ENCODE measurements at places on chromosomes 4 and X.

- DNase-seq = no peak
These were observed 258.3 kb upstream of the GABRA2 start for GRCh38 chr4:46648088-46648744.

DNA sequence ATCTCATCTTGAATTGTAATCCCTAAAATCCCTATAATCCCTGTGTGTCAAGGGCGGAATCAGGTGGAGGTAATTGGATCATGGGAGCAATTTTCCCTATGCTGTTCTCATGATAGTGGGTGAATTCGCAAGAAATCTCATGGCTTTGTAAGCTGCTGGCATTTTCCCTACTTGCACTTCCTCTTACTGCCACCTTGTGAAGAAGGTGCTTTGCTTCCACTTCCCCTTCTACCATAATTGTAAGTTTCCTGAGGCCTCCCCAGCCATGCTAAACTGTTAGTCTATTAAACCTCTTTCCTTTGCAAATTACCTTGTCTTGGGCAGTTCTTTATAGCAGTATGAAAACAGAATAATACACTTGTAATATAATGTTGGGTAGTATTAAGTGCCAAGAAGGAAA, 1087.4 kb upstream of the SLIT2 start:
- DNase-seq = no peak

- DNase-seq = no peak
These were observed 128.2 kb upstream of the NOCT start for GRCh38 chr4:138887341-138887740.

DNA sequence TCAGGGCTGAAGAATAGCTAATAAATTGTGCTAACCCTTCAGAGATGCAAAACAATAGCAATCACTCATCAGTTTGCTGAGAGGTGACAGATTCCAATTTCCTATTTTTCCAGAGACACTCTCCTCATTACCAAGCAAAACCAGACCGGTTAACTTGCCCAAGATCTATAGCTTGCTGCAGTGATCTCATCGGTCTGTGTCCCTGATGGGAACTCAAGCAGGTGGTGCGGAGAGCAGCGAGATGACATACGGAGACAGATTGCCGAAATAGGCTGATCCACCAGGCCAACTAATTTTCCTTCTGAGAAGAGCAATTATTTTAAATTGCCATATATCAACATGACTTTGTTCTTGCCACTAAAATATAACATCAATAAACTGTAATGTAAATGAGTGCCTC, 10.5 kb upstream of the DCHS2 start:
- no peak for DNase-seq

GRCh38 chrX:7283741-7284140, 135.8 kb upstream of the PUDP start:
- no peak for DNase-seq

DNA sequence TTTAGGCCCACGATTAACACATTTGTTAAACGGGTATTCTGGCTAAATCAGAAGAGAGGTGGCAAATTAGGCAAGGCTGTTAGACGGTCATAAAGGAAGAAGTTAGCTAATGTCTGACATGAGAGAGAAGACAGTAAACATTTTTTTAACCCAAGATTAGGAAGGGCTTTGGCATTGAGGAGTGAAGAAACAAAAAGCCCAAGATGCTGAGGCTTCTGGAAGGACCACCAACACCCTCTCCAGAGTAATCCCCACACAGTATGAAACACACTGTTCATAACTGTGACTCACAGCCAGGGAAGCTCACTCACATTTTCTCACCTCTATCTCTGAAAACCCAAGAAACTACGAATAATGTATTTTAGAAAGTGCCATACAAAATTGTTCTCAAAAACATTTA, 127.6 kb downstream of the AMELX start:
- DNase-seq = no peak

GRCh38 chr4:39609454-39609931, 29.2 kb downstream of the SMIM14 start:
- no peak for DNase-seq

DNA sequence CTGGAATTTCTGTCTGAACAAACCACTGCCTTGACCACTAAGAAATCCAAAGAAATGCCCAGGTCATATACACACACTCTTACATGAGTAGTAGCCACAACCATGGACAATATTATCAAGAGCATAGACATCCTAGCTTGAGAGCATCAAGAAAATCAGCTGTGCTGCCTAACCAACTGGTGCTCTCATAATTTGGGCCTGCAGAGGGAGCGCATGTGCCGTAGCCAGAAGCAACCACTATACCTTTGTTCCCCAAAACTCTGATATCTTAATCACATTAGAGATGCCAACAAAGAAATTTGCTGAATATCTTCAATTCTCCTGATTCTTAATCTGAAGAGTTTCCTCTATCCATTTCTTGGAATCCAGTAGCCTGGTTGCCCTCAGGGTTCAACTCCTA, 163.6 kb downstream of the ZNF674 start:
- peak; percentile 53 for DNase-seq

- DNase-seq = no peak
These were observed 221.1 kb downstream of the BMPR1B start for GRCh38 chr4:94978904-94979303.

DNA sequence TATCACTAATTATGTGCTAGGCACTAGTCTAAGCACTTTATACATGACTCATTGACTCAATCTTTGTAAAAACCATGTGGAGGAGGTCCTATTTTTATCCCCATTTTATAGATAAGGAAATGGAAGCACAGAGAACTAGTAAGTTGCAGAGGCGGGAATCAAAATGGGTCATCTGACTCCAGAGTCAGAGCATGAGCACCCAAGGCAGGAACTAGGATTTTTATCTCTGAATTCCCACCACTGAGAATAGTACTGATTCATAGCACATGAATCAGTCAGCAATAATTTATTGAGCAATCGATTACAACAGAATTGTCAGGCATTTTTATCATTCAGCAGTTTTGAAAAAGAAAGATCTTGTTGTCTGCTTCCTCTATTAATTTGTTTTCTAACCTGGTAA, 19.3 kb downstream of the SCARB2 start:
- DNase-seq = no peak

GRCh38 chrX:46627062-46627461, 53.5 kb downstream of the CHST7 start:
- no peak for DNase-seq

DNA sequence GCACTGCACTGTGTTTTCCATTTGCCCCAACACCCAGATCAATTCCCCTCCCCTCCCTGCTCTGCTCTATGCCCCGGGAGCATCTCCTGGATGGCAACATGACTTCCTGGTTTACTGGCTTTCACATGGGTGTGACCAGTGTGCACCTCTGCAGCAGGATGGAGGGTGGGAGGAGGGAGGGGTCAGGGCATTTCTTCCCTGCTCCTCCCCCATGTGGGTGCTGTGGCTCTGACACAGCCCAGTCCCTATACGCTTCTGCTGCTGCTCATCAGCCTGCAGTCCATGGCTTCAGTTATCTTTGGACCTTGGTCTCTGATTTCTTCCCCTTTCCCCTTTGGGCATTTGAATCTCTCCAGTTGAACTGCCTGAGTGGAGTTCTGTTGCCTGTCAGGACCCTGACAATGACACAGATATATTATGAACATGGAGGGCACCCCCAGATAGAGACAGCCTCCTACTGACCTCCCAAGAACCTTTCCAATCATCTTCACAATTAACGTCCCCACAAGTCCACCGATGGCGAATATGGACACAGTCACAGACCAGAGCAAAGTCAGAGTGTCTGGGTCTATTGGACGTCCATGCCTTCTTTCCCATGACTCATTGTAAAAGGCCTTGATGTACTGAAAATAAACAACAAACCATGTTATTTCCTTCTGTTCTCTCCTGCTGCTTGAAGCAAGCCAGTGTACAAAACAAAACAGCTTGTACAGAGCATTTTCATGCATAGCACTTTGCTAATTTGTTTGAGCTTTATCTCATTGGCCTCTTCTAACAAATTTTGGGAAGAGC, 24.8 kb downstream of the SLC2A9 start:
- DNase-seq = peak; percentile 40

DNA sequence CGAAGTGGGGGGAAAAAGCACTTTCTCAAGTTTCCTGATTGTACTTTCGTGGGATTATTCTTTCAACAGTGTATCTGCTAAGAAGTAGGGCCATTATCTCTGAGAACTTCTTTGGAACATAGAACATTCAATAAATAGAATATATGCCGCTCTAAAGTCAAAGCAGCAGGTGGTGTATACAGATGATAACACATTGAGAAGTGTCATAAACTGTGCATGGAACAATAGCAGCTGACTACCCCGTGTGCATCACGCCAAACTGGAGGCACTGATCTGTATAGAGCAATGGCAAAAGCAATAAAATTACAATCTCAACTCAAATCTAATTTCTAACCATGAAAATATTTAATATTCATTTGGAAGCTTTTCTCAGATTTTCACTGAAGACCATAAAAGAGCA, 175.3 kb downstream of the DCTD start:
- no peak for DNase-seq

- no peak for DNase-seq
These were observed 5.1 kb upstream of the LIMCH1 start for GRCh38 chr4:41532882-41533281.

- DNase-seq = no peak
These were observed 908 bp upstream of the TLR6 start for GRCh38 chr4:38857354-38858096.

DNA sequence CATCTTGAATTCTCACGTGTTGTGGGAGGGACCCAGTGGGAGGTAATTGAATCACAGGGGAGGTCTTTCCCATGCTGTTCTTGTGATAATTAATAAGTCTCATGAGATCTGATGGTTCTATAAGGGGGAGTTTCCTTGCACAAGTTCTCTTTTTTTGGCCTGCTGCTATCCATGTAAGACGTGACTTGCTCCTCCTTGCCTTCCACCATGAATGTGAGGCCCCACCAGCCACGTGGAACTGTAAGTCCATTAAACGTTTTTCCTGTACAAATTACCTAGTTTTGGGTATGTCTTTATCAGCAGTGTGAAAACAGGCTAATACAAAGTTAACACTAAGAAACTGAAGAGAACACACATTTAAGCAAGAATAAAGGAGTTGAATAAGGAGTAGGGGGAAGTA, 16.0 kb downstream of the TBCK start:
- DNase-seq = no peak

DNA sequence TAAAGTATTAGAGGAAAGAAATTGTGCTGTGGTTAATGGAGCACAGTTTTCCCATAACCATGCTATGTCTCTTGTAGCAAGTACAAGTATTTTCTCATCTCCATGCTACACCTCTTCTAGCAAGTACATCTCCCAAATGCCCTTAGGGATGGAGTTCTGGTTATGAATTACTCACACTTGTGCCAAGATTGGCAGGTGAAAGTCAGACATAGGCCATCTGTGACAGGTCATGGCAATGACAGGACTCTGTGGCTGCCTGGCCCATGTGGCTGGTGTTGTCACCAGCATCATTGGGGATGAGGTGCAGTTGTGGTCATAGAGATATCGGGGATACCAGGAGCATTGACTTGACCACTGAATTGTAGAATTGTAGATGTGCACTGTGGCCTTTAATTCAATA, 310.2 kb downstream of the FAT4 start:
- DNase-seq = no peak

DNA sequence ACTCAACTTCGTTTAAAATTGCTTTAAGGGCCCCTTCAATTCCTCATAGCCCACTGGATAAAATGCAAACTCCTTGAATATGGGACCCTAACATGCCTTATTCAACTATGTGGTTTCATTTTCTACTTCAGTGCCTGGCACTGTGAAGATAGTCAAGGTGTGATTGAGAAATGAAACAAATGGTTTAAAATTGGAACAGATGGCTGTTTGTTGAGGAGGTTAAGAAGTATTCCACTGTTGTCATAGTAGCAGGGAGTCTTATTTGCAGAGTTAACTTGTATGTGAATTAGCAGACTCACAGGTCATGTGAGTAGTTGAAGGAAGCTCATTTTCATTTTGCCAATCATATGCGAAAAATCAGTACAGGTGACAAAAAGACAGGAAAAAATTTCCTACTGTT, 593.3 kb downstream of the KCTD8 start:
- DNase-seq = no peak

GRCh38 chr4:109298279-109299010, 4.0 kb downstream of the COL25A1 start:
- DNase-seq = no peak

DNA sequence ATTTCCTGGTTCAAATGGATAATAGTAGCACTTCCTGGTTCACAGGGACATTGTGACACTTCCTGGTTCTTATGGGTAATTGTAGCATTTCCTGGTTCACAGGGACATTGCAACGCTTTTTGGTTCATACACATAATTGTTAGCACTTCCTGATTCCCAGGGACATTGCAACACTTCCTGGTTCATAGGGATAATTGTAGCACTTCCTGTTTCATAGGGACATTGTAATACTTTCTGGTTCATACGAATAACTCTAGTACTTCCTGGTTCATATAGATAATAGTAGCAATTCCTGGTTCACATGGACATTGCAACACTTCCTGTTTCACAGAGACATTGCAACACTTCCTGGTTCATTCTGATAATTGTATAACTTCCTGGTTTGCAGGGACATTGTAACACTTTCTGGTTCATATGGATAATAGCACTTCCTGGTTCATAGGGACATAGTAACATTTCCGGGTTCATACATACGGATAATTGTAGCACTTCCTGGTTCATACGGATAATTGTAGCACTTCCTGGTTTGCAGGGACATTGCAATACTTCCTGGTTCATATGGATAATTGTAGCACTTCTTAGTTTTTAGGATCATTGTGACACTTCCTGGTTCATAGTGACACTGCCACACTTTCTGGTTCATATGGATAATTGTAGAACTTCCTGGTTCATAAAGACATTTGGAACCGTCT, 61.6 kb upstream of the CD99 start:
- no peak for DNase-seq

GRCh38 chr4:177728361-177729152, 286.3 kb upstream of the AGA start:
- no peak for DNase-seq

DNA sequence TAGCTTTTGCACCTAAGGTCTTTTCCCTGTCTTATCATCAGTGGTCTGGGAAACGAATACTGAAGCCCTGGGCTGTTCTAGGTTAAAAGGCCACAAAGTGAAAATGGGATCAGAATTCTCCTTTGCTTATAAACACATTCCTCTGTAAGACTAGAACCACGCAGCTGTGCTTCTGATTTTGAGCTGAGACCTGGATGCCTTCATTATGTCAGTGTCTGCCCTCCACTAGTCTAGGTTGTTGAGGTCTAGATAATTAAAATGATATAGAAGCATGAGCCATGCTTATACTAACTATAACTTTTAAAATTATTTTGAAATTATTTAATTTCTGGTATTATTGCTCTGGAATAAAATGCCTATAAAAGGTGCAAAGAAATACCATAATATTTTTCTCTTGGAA, 403.9 kb downstream of the ADGRL3 start:
- no peak for DNase-seq

- DNase-seq = no peak
These were observed 42.9 kb downstream of the ACSL1 start for GRCh38 chr4:184782731-184783373.

- DNase-seq = no peak
These were observed 2.9 kb upstream of the CYBB start for GRCh38 chrX:37776987-37777325.

GRCh38 chr4:40099010-40099409, 42.4 kb downstream of the N4BP2 start:
- DNase-seq = no peak

Measured in activated CD8-positive, alpha-beta memory T cell treated with anti-CD3 and anti-CD28 coated beads, Interleukin-2, amount 10 ng/mL, durations not matched to agents 7 days and 5 days (primary cell).